ENCODE measurements at places on chromosomes 2 and 18.
A peak's percentile ranks its signal among the peaks of the same experiment; 100 is the strongest.

- no peak for DNase-seq
These were observed 164.5 kb downstream of the HAUS1 start for GRCh38 chr18:46268671-46269070.

- DNase-seq = no peak
These were observed 53.2 kb downstream of the FEZ2 start for GRCh38 chr2:36544638-36545338.

- peak; percentile 96 for DNase-seq
These were observed 9.2 kb downstream of the PTMA start for GRCh38 chr2:231717281-231718171.

GRCh38 chr2:218323526-218324472, 31.5 kb upstream of the TMBIM1 start:
- DNase-seq = no peak

DNA sequence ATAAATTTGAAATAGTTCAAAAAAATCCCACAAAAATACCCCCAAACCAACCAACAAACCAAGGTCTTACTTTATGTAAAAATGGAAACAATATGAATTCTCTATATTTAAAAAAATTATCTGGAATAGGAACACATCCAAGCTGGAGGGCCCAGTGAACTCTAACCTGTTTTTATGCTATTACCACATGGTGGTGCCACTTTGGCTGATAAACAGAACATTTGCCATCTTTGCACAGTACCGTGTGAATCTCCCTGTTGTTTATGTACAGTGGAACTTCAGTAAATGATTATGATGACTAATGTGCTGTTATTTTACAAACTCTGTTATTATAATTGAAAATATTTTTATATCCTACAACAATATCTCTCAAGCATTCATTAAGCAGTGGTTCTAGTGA, 145.3 kb upstream of the SMAD7 start:
- DNase-seq = no peak

GRCh38 chr18:9563331-9563730, 51.0 kb downstream of the PPP4R1 start:
- no peak for DNase-seq

DNA sequence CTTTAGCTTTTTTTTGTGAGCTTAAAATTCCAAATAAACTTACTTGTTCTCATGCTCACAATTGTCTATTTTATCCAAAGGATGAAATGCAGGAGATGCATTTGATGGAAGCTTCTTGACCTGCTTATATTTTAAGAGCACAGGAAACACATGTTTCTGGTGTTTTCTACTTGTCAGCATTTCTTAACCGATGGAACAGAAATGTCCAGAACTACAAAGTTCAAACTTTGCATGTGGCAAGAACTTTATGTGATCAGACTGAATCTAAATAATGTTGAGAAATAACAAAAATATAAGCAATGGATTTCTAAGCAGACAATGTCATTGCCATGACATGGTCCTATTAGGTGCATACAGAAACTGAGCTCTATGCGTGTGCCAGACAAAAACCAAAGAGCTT, 9.9 kb upstream of the CTLA4 start:
- no peak for DNase-seq

DNA sequence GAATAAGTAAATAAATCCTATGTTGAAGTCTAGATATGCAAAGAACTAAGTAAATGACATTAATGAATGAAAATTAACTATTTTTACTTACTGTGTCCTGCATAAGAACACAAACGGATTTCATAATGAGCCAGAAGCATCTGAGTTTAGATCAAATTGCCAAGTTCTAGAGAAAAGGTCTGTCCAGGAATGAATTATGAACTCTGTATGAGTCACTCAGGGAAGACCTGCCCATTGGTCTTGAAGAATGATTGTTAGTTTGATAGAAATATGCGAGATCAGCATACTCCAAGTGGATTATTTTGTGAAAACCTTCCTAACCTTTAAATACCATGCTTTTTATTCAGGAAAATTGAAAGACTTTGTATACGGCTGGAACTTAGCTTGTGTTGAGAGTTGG, 189.5 kb downstream of the DOK6 start:
- DNase-seq = no peak

DNA sequence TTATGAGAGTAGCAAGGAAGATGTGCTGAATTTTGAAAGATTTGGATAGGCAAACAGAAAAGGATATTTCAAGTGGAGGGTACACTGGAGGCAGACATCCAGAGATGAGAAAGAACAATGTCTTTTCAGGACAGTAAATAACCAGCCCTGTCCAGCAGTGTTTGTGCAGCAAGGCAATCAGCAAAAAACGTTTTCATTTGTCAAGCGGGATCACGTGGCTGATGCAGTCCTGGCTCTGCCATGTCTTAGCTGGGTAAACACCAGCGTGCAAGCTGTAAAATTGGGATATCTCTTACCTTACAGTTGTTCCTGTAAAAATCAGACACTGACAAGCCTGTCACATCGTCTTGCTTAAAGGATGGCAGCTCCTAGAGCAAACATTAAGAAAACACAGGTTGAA, 67.8 kb downstream of the CWC22 start:
- no peak for DNase-seq

DNA sequence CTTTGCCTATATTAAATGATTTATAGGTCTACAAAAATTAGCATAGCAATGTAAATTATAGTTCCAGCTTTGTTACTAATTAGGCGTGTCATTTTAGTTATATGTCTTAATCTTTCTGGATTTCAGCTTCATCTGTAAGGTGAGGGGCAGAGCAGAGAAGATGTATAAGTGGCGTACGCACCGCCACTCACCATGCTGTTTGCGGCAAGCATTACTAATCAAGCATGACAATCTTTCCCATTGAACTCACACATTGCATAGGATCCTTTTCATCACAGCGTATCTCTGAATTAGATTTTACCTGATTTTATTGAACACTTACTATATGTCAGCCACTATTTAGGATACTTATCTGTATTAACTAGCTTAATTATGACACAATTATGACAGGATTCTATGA, 183.6 kb upstream of the DLGAP1 start:
- no peak for DNase-seq

DNA sequence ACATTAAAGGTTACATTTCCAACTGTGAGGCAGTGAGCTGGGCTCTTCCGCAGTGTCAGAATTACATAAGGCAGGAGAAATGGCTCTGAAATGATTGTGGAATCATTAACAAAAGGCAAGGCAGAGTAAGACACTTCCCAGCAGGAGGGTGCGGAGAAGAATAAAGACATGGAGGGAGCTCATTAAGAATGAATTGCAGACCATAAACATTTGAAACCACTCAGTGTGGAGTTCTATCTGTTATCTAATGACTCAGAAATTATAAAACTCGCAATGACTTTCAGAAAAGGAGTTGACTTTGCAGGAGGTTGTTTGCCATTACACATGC, 77.0 kb downstream of the SMIM21 start:
- no peak for DNase-seq

GRCh38 chr2:123468071-123468470, 557.0 kb upstream of the CNTNAP5 start:
- no peak for DNase-seq

DNA sequence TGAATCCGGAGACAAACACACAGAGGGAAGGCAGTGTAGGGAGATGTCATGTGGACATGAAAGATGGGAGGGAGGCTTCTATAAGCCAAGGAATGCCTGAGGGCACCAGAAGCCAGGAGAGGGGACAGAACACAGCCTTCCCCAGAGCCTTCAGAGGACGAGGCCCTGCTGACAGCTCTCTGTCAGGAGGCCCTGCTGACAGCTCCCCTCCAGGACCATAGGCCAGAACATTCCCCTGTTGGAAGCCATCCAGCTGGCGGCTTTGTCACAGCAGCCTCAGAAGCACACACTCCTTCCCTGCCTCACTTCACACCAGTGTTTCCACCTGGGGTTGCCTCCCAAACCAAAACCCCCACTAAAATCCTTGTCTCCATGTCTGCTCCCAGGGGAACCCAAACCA, 171.3 kb upstream of the ID2 start:
- DNase-seq = no peak

GRCh38 chr2:155377931-155378444, 679.5 kb downstream of the KCNJ3 start:
- no peak for DNase-seq

DNA sequence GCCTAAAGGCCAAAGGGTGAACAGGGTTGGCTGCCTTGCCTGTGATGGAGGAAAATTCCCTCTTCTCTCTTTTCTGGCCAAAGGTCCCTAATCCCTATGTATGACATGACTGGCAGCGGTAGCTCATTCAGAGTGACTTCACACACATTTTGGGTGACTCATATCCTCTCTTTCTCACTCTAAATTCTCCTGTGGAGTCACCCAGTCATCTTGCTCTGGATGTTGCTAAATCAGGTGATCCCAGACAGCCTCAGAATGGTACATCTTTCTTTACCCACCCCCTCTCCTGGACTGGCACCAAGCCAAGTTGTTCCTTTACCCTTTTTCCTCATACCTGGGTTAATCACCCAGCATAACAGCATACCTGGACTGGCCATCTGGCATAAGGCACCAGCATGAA, 77.2 kb downstream of the NEURL3 start:
- no peak for DNase-seq

DNA sequence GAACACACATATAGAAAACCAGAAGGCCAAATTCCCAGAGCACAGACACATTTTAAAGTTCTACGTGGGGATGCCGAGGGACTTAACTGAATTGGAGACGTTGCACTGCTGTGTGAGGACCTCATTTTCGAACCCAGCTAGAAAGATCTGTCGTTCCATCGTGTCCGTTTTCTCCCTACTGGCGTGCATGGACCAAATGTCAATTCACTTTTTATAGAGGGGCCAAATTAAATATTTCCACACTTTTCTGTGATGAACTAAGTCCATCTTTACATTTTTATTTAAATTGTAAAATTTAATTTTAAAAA, 692 bp upstream of the TSHZ1 start:
- peak; percentile 22 for DNase-seq

- DNase-seq = no peak
These were observed 8.1 kb downstream of the ASIC4 start for GRCh38 chr2:219522111-219523030.

- no peak for DNase-seq
These were observed 162.0 kb downstream of the C1D start for GRCh38 chr2:67900826-67901225.

DNA sequence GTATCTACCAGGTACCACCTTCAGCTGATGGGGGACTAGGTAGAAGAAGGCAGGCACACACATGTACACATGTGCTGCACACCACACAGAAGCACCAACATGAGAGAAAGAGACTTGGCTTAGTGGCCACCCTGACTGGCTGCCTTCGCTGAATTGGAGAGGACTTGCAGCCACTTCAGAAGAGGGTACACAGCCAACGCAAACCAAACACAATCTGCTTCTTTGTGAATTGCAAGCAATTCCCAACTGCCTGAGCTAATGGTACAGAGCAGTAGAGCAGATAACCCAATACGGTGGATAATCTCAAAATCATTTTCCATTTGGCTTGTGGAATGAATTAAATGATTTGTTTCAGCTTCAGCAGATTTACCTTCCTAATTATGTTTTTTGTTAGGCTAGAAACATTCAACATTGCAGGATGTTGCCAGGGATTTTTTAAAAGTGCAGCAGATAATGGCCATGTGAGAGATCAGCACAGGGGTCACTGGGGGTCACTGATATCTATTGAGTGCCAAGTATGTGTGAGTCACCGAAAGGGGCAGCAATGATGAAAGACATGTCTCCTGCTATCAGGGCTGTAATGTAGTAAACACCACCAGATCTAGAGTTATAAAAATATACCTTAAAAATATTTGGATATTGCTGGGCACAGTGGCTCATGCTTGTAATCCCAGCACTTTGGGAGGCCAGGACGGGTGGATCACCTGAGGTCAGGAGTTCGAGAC, 652.6 kb downstream of the BCL11A start:
- no peak for DNase-seq

DNA sequence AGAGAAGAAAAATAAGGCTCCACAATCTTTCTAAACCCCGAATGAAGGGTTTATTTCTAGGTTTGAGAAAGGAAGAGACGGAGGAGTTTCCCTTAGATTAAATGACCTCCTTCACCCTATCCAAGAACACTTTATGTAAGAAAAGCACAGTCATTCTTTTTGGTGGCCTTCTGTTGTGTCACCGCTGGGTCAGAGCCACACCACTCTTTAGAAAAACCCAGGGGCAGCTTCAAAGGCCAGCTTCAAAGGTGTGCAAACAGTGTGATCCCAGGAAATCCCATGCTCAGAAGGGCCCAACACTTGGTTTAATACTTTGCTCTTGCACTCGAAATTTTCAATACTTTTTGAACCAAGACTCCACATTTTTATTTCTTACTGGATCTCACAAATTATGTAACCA, 7.1 kb downstream of the ST8SIA3 start:
- no peak for DNase-seq

DNA sequence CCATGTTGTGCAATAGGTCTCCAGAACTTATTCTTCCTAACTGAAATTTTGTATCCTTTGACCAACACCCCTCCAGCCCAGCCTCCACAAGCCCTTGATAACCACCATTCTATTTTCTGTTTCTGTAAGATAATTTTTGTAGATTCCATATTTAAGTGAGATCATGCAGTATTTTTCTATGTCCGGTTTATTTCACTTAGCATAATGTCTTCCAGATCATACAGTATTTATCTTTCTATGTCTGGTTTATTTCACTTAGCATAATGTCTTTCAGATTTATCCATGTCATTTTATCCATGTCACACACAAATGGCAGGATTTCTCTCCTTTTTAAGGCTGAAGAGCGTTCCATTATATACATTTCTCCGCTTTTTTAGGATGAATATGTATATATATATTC, 24.4 kb upstream of the ONECUT2 start:
- DNase-seq = no peak

DNA sequence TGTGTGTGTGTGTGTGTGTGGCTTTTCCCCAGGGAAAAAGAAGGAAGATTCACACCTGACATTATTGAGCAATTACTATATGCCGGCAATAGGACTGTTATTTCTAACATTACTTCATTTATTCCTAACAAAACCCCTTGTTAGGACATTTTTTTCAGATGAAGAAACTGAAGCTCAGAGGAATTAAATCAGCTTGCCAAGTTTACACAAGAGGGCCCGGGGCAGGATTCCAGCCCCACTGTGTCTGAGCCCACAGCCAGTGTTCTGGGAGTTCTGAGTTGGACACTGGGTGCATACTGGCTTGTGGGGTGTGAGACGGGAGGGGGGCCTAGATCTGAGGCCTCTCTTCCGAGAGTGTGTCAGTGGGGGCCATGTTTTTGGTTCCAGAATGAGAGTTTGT, 9.9 kb downstream of the TOGARAM2 start:
- DNase-seq = no peak

GRCh38 chr2:241656190-241656741, 18.8 kb downstream of the ATG4B start:
- no peak for DNase-seq

DNA sequence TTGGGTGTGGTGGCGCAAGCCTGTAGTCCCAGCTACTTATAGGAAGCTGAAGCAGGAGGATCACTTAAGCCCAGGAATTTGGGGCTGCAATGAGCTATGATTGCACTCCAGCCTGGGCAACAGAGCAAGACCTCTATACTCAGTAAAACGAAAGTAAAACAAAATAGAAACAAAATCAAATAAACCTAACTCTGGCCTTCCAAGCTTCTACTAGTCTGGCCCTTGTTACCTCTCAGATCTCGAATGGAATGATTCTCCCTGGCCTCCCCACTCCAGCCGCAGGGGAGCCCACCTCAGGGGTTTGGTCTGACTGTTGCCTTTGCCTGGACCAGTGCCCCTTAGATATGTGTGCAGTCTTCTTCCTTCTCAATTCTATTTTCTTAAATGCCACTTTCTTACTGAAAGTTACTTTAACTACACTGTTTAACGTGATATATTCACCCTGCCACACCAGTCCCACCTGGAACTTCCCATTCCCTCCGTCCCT, 160.0 kb upstream of the GCFC2 start:
- DNase-seq = no peak

All from OCI-LY7 (cell line).